ENCODE measurements at places on chromosomes 6 and 20.

GRCh38 chr6:41505122-41506049 is 40.8 kb upstream of the FOXP4 start:
- DNase-seq, result peak; percentile 63

GRCh38 chr20:14696937-14697336 is 359.5 kb upstream of the FLRT3 start:
- no peak for DNase-seq

- DNase-seq, result peak; percentile 43
These were observed at the start of gene TMEM200A for GRCh38 chr6:130365166-130366106. Gene TMEM200A (plus strand): TSS chr6:130366017. CDS start chr6:130440423, 74,406 bp downstream.

GRCh38 chr6:81747327-81747726 is 5.2 kb downstream of the TENT5A start:
- DNase-seq, result no peak

- no peak for DNase-seq
These were observed 19.2 kb upstream of the QKI start for GRCh38 chr6:163395122-163395830.

DNA sequence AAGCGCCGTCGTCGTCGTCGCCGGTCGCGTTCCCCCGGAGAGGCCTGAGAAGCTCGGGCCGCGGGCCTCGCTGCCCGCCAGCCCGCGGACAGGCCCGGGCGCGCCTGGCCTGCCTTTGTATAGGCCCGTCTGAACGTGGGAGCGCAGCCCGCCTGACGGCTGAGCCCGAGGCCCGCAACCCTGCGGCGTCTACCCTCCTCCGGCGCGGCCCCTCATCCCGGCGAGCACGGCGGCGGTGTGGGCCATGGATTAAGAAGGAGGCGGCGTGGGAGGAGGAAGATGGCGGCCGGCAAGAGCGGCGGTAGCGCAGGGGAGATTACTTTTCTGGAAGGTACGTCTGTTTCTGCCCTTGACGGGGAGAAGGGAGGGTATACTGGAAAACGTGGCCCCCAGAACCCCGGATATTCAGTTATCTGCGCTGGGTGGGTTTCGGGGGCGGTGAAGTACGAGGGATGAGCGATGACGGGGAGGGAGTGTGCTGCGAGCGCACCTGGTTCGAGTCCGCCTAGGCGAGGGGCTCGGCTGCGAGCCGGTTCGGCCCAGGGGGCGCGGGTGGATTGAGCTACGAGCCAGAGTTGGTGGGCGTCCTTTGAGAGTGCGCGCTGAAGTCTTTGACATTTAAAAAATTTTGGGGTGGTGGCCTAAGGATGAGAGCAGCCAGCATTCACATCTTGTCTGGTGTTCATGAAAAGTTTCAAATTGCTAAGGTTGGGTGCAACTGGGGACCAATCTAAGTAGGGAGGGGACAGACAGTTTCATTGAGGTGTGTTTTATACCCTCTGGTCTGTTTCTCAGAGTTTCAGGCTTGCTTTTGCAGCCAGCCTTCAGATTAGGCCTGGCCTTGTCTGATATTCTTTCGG is 796 bp downstream of the SENP6 start:
- no peak for DNase-seq

DNA sequence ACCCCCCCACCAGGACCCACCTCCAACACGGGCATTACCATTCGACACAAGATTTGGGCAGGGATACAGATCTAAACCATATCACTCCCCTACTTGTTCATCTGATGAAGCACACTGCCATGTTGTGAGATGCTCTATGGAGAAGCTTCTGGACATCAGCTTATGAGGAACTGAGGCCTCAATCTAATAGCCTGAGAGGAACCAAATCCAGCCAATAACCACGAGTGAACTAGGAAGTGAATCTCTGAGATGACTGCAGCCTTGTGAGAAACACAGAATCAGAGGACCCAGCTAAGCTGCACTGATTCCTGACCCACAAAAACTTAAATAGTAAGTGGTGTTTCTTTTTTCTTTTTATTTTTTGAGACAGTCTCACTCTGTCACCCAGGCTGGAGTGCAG is 21.6 kb upstream of the ZBTB2 start:
- DNase-seq, result no peak

DNA sequence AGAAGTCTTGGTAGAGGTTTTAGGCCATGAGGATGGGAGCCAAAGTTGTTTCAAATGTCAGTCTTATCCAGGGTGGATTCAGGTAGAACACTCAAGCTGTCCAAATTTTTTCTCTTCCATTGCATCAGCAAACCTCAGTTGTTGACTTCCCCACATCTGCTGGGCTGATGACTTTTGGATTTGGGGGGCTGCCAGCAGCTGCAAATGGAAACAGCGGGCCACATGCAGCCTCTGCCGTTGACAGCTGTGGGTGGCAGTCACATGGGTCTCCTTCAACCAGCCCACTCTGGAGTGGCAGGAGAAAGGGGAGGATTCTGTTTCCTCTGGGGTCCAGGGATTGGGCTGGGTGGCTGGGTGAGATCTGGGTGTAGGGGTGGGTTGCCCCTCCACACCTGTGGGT is 5.8 kb upstream of the MLN start:
- no peak for DNase-seq

GRCh38 chr20:37657924-37658804 is 35.7 kb upstream of the CTNNBL1 start:
- no peak for DNase-seq

- DNase-seq, result no peak
These were observed 170.5 kb downstream of the GPX5 start for GRCh38 chr6:28696167-28696566.

Data from left lobe of liver (tissue), 2 donors.